ENCODE measurements at places on chromosomes 2 and 18.

- DNase-seq = no peak
Measured at GRCh38 chr18:57446322-57446721, 11.1 kb downstream of the ONECUT2 start.

GRCh38 chr18:76518123-76518859 lies 23.2 kb upstream of the ZNF516 start:
- peak; percentile 19 for DNase-seq

DNA sequence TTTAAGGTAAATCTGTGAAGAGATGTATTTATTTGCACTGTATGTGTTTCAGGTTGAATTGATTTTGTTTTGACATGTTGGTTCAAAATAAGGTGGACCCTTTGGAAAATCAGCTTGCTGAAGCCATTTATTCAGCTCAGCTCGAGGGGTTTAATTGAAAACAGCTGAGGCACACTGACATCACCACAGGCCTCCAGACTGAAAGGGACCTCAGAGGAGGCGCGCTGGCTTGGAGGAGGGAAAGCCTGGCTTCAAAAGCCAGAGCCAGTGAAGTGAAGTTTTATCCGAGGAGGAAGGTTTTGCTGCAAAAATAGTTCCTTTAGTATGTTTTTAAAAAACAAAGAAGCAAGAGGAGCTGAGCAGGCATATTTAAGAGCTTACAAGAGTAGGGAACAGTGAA lies 26.9 kb upstream of the DNMT3A start:
- no peak for DNase-seq

DNA sequence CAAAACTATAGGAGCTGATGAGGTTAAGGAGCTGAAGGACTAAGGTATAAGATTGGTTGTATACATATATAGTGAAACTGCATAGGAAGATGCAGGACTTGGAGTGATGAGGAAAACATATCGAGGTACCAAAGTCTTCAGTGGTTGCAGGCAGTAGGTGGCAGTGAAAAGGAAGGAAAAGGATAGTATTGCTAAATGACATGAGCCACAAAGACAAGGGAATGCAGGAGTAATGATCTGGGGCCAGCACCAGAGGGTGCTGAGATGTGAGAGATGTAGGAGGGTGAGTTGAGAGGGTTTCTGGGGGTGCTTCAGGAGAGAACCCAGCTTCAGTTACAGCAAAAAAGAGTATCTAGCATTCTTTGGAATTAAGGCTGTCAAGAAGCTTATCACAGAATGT lies 172.2 kb upstream of the MYO3B start:
- no peak for DNase-seq

- DNase-seq = no peak
Measured at GRCh38 chr2:88831071-88831791, 139.8 kb downstream of the RPIA start.

DNA sequence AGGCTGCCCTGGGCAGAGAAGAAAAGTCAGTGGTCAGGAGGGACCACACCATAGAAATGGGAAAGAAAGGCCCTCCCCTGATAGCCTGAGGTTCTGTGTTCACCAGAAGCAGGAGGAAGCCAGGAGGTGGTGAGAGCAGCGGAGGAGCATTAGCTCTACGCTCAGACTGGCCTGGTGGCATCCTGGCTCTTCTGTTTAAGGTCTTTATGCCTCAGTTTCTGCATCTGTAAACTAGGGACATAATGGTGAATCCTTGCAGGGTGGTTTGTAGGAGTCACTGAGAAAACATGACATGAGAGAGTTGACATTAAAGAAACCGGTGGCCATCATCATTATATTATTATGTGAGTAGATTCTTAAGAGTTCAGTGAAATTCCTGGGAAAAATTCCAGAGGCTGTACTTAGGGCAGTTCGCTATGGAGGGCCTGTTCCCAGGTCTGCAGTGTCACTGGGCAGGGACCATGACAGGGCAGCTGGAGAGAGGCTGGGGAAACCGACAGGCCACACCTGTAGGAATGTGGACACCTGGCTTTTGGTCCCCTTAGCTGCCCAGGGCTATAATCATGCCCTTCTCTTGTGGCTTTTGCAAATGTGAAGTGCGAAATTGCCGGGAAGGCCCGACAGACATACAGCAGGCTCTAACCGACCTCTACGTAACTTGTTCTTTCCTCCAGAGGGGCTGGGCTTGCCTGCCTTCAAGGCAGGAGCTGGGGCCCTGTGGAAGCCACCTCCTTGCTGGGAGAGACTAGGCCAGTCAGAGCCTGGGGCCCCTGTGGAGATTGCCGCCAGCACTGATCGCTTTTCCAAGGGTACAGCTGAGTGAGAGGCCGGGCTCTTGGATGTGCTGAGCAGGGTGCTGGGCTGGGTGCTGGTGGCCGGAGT lies 31.0 kb downstream of the GLI2 start:
- no peak for DNase-seq

DNA sequence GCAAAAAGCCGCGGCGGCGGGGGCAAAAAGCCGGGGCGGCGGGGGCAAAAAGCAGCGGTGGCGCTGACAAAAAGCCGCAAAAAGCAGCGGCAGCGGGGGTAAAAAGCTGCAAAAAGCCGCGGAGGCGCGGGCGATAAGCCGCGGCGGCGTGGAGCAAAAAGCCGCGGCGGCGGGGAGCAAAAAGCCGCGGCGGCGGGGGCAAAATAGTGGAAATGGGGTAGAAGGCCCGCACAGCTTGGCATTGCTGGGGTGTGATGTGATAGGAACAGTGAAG lies 450.1 kb downstream of the ANKRD30B start:
- no peak for DNase-seq

DNA sequence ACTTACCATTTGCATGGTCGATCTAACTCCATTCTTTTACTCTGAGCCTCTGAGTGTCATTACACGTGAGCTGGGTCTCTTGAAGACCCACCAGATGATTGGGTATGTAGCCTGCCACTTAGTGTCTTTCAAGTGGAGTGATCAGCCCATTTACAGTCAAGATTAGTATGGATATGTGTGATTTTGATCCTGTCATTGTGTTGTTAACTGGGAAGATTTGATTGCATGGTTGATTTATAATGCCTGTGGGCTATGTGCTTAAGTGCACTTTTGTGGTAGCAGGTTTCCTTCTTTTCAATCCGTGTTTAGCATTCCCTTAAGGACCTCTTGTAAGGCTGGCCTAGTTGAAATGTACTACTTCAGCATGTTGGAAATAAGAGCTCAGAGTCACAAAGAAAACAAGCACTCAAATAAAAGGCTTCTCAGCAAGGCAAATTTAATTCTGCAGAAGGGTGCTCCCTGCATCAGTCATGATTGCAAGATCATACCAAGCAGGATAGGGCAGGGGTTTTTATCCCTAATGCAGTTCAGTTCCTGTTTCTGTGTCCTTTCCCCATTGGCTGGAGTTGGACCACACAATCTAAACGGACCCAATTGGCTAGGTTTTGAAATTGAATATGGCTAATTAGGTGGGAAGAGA lies 230.7 kb upstream of the SYT4 start:
- DNase-seq = no peak

- no peak for DNase-seq
Measured at GRCh38 chr18:77087393-77088141, 45.0 kb downstream of the MBP start.

- DNase-seq = no peak
Measured at GRCh38 chr2:10524851-10525572, 76.9 kb upstream of the ODC1 start.

DNA sequence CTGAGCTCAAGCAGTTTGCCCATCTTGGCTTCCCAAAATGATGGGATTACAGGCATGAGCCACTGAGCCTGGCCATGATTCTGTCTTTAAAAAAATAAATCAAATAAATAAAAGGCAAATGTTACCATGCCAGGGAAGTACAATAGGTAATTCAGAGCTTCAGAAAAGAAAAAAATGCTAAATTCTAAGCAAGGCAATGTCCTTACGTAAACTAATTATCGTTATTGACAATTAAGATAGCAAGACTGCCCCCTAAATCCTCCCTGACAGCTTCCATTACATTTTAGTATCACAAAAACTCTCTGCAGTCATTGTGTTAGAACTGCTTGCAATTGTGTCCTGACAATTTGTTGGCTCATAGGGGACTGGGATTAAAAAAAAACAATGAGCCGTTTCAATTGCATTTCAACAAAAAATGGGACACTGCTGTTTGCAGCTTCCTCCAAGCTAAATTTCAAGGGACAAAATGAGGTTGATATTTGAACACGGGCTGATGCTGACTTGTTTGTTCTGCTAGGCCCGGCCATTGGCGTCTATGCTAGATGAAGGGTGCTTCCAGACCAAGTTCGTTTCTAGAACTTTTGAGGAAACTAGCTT lies 88.9 kb downstream of the MOGAT1 start:
- DNase-seq = no peak

DNA sequence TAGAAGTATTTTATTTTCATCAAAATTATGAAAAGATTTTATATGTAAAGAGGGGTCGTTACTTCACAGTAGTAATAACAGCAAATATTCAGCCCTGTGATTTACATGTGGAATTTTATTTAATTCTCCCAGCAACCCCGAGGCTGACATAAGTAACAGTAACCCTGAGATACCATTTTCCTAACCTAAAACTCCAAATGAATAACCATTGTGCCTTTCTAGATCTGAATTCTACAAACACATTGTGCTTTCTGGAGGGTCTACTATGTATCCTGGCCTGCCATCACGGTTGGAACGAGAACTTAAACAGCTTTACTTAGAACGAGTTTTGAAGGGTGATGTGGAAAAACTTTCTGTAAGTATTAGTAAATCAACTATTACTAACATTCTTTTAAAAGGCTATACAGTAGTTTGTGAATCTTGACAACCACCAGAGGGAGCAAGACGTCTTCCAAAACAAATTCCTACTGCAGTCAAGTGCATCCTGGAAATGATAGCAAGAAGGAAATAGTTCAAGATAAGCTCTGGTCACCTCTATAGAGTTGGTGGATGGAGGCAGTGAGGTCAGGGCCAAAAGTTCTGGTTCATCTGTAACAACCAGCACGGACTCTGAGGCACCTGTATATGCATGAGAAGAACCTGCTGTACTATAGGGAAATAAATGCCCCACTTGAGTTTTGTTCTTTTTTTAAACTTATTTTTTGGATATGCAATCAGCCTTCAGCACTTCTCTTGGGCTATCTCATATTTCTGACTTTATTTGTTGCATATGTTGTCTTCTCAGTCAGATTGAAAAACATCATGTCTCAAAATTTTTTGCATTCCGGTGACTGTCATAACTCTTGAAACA lies 37.4 kb downstream of the ACTR2 start:
- peak; percentile 24 for DNase-seq

GRCh38 chr2:137173463-137173862 lies 408.1 kb downstream of the THSD7B start:
- no peak for DNase-seq

- DNase-seq = no peak
Measured at GRCh38 chr2:205758051-205758450, 75.8 kb downstream of the NRP2 start.

GRCh38 chr18:37341016-37341415 lies 224.6 kb downstream of the CELF4 start:
- DNase-seq = no peak

- DNase-seq = no peak
Measured at GRCh38 chr2:115782286-115782685, 1339.8 kb downstream of the DPP10 start.

- DNase-seq = peak; percentile 22
Measured at GRCh38 chr18:45370255-45371010, 244.8 kb upstream of the SLC14A2 start.

GRCh38 chr18:50424877-50425690 lies 50.2 kb downstream of the SKA1 start:
- DNase-seq = no peak

- no peak for DNase-seq
Measured at GRCh38 chr18:1994471-1994870, 576.8 kb downstream of the METTL4 start.

GRCh38 chr2:161796192-161796591 lies 172.0 kb downstream of the SLC4A10 start:
- no peak for DNase-seq

DNA sequence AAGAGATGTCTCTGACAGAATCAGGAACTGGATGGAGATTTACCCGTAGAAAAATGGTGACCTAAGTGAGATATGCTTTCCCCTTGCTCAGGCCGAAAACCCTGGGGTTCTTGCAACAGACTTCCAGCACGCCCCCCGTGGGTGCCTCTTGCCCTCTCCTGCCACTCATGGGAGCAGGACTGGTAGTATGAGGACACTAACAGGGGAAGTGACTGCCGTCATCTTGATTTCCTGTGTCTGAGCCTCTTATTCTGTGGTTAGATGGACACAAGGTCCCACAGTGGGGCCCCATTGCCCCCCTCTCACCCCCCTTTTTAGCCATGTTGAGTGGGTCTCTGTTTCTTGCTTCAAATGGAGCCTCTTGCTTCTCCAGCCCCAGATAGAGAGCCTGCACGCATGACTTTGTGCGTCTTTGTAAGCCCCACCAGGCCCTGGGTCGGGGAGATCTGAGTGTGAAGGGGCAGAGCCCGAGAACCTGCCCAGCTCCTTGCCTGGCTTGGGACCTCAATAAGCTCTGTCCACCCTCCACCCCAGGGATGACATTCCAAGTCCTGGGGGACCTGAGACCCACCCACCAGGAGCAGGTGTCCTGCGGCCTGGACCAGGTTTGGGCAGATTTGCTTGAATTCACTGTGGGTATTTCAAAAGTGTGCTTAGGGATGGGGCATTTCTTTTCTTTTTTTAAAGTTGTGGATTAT lies 12.6 kb downstream of the GNLY start:
- DNase-seq = no peak

GRCh38 chr2:172172513-172173173 lies 69.9 kb upstream of the DLX2 start:
- peak; percentile 51 for DNase-seq

GRCh38 chr2:10668402-10669012 lies 21.3 kb downstream of the NOL10 start:
- DNase-seq = no peak

DNA sequence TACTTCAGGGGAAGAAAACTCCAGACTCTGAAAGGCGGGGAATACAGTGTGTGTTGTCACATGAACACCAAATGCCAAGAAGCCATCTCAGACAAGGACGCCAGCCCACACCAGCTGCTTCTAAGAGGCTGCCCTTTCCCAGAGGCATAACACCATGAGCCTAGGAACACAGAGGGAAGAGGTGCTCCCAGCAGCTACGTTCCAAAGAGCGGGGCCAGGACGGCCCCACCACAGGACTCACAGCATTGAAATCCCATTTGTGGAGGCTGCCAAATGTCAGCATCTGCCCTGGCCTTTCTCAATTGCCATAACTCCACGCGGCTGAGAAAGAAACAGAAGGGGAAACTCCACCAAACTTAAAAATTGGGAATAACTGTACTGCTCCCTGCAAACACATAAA lies 20.1 kb upstream of the ID2 start:
- no peak for DNase-seq

DNA sequence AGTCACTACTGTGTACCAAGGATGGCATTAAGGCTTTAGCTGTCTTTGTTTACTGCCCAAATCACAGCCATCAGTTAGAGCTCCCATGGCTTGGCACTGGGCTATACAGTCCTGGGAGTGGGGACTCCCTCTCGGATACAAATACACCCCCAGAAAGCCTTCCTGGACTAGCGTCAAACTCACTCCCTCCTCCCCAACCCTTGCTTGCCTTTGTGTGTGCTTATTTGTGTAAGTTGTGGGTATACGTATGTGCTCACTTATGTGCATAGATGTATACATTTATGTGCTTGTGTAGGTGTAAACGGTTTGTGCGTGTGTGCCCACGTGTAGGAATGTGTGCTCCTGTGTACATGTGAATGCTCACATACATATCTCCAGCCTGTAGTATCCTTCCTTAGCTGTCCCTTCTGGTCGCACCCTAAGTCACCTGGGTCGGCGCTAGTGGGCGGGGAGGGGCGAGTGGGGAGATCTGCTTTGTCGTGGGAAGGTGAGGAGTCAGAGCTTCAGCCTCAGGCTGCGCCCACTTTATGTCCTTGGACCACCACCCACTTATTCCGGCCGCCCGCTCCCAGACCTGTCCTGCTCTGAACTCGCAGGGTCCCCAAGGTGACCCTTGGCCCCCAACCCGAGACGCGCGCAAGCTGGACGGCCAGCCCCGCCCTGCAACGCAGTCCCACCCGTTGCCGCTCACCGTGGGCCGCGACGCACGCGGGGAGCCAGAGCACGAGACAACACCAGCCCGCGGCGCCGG lies 461 bp downstream of the PRADC1 start:
- DNase-seq = peak; percentile 44
